HepG2 (cell line): ENCODE measurements at places on chromosomes 3 and 15.

DNA sequence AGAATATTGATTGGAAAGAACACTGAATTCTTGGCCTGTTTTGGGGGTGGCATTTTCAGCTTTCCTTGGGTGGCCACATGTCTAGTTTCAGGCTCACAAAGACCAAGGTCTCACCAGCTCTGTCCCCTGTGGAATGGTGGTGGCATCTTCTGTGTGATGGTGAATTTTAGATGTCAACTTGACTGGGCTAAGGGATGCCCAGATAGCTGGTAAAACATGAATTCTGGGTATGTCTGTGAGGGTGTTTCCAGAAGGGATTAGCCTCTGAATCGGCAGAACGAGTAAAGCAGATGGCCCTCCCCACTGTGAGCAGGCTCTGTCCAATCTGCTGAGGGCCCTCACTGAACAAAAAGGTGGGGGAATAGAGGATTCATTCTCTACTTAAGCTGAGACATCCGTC lies 34.4 kb upstream of the MYZAP start:
- DNase-seq: no peak

DNA sequence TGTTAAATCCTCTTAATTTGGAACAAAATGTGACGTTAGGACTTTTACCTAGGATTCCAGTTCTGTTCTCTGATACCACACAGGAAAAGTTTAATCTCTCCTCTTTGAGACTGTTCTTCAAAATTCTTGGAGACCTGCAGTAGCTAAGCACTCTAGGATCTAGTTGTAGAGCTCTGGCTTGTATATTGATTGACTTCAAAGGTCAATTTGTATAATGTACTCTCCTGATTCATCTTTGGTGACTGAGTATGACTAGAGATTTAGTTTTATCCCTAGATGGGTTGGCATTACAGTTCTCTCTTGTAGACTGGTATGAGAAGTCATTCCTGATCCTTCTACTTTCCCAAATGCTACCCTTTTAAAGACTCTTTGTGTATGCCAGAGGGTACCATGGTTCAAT lies 168.4 kb upstream of the TPRG1 start:
- no peak for DNase-seq

- DNase-seq: peak; percentile 30
Measured at GRCh38 chr3:37864904-37865303, 3.2 kb downstream of the CTDSPL start.

DNA sequence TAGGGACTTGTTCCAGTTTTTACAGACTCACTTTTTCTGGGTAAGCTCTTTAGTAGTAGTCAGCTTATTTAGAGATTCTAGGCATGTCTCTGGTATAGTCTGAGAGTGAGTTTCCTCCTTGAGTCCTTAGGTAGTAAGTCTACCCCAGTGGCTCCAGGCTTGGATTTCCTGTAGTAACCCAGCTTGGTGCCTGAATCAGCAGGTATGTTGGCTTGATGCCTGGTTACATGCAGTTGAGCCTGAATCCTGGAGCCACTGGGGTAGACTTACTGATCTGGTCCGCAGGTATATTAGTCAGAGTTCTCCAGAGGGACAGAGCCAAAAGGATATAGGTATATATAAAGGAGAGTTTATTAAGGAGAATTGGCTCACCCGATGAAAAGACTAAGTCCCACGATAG lies 85.8 kb upstream of the RBMS3 start:
- no peak for DNase-seq

GRCh38 chr15:31385736-31386135 lies 59.1 kb downstream of the KLF13 start:
- no peak for DNase-seq
